SK-N-SH treated with all-trans-retinoic acid at 6 μM for 48 hours (cell line): ENCODE measurements at places on chromosomes 16 and 17.

- ATAC-seq: no peak
These were observed 31.2 kb downstream of the TMEM238L start for GRCh38 chr17:10772425-10773380.

DNA sequence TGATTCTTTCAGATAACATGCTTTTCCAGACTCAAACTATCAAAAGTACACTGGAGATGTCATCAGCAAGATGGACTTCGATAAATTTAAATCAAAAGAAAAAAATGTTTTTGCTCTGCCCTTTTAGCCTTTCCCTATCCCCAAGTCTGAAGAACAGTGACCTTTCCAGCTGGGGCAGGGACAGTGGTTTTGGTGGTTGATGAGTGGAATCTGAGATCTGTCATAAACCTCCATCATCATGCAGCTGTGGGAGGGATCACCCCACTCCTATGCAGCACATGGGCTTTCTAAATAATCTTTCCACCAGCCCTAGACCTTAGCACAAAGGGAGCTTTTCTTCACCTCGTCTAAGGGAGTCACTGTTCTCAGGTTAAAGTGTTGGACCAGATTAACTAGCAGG, 869.5 kb upstream of the SOX9 start:
- ATAC-seq: no peak; the same call in 2 of the 3 replicates

DNA sequence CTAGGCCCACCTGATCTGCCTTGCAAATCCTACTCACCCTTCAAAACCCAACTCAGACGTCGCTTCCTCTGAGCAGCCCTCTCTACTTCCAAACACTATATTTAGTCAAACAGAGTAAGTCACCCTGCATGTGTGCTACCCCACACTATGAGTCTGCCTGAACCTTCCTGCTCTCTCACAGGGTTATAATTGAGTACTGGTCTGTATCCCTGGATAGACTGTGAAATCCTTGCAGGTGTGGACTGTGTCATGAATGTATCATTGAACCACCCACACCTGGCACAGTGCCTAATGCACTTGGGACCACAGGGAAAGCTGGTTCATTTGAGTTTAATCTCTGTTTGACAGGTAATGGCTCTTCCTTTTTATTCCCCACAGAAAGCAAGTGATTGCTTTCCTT, 3.4 kb downstream of the FBXO39 start:
- ATAC-seq: no peak

DNA sequence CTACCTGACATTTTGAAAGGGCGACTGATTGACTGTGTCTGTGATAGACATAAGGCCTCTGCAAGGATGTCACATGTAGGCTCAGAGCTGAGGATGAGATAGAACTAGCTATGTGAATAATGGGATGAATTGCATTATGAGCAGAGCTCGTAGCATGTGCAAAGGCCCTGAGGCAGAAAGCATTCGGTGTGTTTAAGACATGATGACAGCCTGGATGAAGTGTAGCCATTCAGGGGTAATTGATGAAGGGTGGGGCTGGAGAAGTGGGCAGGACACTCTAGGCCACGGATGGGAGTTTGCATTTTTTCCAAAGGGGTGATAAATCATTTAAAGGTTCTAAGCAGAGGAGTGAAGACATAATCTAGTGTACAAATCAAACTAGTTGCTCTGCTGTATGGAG, 62.6 kb downstream of the USP43 start:
- no peak for ATAC-seq

DNA sequence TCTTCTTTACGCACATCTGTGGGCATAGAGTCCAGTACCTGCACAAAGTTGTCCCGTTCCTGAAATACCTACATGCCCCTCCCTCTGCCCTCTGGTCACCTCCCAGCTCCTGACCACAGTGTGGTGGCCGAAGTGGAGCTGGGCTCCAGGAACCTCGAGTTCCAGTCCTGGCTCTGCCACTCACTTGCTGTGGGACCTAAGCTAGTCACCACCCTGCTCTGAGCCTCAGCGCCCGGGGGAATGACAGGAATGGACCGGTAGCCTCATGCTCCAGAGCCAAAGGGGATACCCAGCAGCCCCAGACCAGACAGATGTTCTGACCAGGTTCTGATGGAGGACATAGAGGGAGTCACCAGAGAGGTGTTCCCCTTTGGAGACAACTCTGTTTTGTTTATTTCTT, 26.7 kb upstream of the ITGA3 start:
- no peak for ATAC-seq

GRCh38 chr17:65294181-65294719, 157.1 kb downstream of the RGS9 start:
- ATAC-seq: peak; percentile 100

GRCh38 chr17:21171970-21172510, 41.9 kb downstream of the TMEM11 start:
- no peak for ATAC-seq

- ATAC-seq: no peak; the same call in 2 of the 3 replicates
These were observed 41.8 kb downstream of the TNRC6A start for GRCh38 chr16:24771132-24771778.

- ATAC-seq: peak; percentile 76
These were observed 257.7 kb upstream of the FOXF1 start for GRCh38 chr16:86252596-86252995.

DNA sequence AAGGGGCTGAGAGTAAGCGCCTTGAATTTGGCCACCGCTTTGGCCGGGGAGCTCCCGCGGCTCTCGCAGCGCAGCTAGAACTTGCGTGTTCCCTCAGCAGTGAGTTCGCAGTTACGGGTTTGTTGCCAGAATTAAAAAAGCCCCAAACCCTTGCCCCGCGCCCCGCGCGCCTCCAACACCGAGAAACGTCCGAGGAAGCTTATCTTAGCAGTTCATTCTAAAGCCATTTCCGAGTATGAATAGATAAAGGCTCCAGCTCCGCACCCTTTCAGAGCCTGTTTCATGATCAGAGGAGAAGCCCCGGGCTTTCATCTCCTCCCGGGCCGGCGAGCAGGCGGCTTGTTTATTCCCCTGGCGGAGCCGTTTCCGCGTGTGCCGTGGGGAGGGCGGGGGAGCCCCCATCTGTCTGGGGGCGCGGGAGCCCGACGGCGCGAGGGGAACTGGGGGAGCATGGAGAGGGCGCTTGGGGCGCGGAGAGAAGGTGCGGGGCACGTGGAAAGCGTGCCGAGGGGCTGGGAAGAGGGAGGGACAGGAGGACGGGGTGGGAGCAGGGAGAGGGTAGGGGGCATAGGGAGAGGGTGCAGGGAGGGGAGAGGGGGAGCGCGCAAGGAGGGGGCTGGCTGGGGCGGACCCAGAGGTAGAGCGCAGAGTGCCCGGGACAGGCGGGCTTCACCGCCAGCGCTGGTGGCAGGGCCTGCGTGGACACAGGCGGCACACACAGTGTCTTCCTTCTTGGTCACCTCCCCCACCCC, 9.9 kb downstream of the TBX4 start:
- ATAC-seq: peak; percentile 56

GRCh38 chr16:4566144-4566543, 10.0 kb downstream of the C16orf96 start:
- no peak for ATAC-seq

GRCh38 chr16:28195859-28196258, 15.9 kb downstream of the XPO6 start:
- ATAC-seq: no peak
